ENCODE measurements at places on chromosomes 13 and 19. TPM values are rescaled to one million over a fixed set of nuclear protein-coding genes. Genes with fewer than 3 reads are reported as not detected.

DNA sequence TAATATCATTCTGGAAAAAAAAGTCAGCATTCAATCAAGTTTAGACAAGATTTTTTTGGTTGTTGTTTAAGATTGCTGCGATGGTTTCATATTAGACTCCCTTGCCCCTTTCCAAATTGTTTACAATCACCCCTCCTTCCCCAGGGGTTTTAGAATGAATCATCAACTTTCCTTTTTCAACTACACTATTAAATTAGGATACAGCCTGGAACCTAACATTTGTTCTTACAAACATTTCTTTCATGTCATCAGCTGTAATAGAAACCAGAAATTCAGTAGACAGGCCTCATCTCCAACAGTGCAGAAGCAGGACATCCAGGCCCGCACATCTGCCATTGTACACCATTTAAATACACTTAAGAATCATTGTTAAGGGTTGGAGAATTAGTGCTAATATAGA, 44.4 kb upstream of the WDFY2 start:
- DNase-seq = no peak

GRCh38 chr19:49690079-49690655, 749 bp upstream of the CPT1C start:
- DNase-seq = no peak

The IFNL1 gene
- total RNA-seq = 0.57 TPM

DNA sequence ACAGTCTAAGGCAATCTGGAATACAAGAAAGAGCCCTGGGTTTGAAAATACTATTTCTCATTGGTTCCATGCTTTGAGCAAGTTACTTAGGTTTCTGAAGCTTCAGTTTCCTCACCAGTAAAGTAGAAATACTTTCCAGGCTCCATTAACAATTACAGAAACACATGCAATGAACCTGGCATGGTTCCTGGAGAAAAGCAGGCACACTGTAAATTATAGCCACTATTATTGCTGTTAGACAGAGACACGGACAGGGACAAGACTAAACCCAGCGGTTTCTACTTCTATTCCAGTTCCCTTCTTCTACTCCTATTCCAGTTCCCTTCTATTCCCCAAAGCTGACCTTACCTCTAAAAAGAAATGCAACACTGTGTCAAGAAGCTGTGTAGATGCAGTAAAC, 41.2 kb downstream of the MIPEP start:
- DNase-seq = no peak

- DNase-seq = no peak
Measured at GRCh38 chr13:99417201-99418102, 83.8 kb upstream of the TM9SF2 start.

The BRCA2 gene
- 8.4 TPM for total RNA-seq

The CCDC194 gene
- 0.51 TPM for total RNA-seq

DNA sequence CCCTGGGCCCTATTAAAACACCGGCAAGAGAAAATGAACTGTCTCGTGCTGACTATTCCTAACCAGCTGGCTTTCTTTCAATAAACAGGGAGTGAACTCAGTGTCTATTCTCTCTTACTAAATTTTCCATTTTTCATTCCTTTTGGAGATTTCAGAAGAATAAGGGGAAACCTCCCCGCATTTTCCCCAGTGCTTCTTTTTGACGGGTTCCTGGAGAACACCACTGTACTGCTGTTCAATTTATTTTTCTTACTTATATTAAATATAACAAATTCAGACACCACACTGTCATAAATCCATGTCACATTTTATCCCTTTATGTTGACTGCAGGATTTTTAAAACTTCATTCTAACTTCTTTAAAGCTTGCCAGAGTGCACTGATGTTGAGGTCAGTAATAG, 75.8 kb downstream of the DCLK1 start:
- no peak for DNase-seq

- no peak for DNase-seq
Measured at GRCh38 chr19:45954156-45954555, 19.5 kb downstream of the NOVA2 start.

DNA sequence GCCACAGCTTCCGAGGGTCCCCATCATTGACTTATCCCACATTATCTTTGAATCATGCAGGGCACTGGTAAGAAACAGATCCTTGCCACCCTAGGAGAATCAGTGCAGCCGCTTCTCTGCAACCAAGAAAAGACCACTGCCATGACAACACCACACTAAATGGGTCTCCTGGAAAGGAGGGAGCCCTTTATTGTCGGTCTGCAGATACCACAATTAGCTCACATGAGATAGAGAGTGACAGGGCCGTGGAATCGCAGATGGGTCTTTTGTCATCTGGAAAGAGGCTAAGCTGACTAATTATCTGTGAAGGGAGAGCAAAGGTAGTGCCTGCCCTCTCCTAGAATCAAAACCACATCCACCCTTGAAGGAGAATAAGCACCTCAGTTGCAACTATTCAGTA, 178.3 kb upstream of the MYO16 start:
- DNase-seq = no peak

The WTIP gene
- total RNA-seq = 73.6 TPM

GRCh38 chr19:18460900-18461299, 23.0 kb upstream of the ISYNA1 start:
- DNase-seq = no peak

DNA sequence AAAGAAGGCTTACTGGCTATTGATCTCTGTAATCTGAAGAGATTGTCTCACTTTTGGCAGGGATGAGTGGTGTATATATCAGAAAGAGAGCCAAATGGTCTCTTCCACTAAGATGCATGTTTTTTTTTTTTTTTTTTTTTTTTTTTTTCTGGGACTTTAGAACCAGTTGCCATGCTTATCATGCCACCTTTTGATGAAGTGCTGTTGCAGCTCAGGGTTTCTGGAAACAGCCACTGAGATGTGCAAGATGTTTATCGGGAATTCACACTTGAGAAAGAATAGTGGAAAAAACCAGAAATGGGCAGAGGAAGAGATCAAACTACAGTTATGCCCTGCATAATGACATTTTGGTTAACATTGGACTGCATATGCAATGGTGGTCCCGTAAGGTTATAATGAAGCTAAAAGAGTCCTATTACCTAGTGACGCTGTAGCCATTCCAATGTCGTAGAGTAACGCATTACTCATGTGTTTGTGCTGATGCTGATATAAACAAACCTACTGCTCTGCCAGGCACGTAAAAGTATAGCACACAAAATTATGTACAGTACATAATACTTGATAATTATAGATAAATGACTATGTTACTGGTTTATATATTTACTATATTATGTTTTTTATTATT, 121.0 kb downstream of the KLF5 start:
- DNase-seq = no peak

The C2CD4C gene
- 13.6 TPM for total RNA-seq

DNA sequence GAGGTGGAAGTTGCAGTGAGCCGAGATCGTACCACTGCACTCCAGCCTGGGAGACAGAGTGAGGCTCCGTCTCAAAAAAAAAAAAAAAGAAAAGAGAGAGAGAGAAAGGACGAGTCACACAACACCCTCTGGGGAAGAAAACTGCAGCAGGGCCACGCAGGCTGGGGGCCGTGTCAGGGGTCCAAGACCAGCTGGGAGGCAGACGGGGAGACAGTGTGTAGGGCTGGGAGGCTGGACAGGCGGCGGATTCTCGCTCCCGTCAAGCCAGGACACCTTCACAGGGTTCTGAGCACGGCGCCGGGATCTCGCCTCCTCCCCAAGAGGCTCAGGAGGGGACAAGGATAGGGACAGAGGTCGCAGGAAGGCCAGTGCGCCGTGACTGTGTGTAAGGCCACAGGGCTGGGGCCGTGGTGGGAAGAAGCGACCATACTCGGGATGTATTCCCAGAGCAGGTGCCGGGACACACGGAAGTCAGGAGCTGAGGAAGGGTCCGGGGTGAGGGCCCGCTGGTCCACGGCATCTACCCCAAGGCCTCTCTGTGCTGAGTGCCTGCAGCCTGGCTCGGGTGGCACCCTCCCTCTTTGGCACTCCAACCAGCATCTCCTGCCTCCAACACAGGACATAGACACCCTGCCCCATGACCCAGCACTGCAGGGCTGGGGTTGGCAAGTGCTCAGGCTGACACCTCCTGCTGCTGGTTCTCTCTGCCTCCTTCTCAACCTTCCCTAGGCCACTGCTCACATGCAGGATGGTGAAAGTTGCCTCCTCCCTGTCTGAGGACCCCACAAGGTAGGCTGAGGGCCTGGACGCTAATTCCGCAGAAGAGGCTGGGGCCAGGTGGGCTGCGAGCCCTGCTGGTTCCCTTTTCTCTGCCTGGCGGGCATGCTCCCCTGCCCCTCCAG, 21.2 kb downstream of the ZNF787 start:
- DNase-seq = no peak
